ENCODE measurements at places on chromosomes 4 and X.
A peak's percentile ranks its signal among the peaks of the same experiment; 100 is the strongest.

DNA sequence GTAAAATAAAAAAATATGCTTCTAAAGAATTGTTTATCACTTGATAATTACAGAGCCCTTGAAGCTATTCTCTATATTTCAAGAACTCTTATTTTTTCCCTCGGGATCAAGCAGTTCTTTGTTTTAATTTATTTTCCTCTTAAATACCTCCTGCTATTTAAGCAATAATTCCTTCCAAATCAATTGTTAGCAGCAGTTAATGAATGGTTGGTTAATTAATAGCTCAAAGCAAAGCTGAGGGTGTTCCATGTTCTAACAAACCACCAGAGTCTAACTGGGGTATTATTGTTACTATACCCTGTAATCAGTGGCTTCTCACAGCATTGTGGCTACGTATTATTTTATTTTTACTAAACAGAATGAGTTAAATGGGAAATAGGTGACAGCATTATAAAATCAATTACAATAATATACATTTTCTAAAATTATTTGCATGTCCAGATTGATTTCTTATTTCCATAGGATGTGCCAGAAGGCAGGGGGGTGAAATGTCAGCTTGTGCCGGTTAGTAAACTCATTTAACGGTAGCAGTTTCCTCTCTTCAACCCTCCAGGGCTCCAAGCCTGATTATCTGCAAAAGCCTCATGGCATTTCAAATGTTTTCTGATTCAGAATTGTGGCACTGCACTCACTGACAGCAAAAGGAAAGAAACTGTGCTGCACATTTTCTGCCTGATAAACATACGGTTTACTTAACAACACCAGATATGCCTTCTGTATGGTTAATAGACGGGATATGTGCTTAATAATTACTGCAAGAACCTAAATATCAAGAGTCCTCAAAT, 286.9 kb upstream of the EMCN start:
- DNase-seq, result no peak

DNA sequence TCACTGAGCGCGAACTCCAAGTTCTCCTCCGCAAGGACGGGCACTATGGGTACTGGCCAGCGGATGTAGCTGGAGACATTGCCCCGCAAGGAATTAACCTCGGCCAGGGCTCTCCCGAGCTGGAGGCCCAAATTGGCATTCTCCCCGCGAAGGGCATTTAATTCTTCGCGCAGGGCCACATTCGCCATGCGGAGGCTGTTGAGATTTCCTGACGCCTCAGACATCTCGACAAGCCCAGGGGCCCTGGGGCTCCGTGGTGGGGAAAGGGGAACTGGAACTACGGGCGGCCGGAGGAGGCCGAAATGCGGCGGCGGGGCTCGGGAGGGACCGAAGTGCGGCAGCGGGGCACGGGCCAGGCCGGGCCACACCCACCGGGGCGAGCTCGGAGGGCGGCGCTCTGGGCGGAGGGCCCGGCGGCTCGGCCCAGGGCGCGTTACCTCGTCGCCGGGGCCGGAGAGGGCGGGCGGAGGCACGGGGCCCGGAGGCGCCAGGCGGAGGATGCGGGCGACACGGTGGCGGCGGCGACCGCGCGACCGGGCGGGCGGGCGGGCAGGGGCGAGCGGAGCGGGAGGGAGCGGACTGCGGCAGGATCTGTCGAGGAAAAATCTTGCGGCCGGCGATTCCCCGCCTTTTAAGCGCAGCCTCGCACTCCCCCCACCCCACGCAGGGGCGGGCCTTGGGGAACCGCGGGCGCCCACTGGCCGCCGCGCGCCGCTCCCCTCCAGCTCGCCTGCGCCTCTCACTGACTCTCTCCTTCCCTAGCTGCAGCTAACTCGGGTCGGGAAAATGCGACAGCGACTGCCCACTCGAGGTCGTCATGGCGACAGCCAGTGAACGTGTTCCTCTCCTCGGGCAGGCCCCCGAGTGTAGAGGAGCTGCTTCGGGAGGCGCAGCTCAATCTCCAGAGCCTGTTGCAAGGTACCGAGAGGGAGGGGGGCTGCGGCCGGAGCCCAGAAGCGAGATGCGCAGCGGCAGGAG, at the start of gene RTL5:
Gene RTL5, minus strand, starts transcription at position 599 of the 978 bp plus-strand sequence.
- DNase-seq, result peak; percentile 63

GRCh38 chr4:86775061-86775460, 74.1 kb downstream of the SLC10A6 start:
- no peak for DNase-seq

DNA sequence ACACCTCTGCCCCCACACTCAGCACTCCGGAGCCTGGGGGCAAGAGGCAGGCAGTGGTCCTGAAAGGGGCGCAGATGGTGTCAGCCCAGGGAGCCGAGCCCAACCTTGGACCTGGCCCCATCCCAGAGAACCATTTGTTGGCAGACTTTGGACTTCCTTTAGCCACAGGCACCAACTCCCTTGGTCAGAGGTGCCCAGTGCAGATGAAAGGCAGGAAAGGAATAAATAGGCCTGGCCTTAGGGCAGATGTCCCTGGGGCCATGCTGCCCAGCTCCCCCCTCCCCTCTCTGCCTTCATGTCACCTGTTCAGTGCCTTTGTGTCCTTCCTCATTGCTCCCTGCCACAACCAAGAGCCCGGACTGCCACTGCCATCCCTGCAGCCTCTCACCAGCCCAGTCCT, 52.8 kb downstream of the SEL1L3 start:
- DNase-seq, result no peak

DNA sequence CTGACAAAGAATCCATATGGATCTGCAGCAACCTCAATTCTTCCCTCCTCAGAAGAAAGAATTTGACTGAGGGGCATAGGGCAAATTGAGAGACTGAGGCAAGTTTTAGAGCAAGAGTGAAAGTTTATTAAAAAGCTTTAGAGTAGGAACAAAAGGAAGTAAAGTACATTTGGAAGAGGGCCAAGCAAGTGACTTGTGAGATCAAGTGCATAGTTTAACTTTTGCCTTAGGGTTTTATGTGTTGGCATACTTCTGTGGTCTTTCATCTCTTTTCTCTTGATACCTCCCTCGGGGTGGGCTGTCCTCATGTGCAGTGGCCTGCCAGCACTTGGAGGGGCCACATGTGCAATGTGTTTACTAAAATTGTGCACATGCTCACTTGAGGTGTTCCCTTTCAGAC, 98.0 kb upstream of the MAGEB16 start:
- no peak for DNase-seq

- DNase-seq, result no peak
Measured at GRCh38 chr4:81343536-81343935, 128.2 kb downstream of the RASGEF1B start.

GRCh38 chr4:140408974-140409373, 18.5 kb downstream of the CLGN start:
- DNase-seq, result no peak

- no peak for DNase-seq
Measured at GRCh38 chr4:185689407-185689806, 122.6 kb downstream of the SORBS2 start.

DNA sequence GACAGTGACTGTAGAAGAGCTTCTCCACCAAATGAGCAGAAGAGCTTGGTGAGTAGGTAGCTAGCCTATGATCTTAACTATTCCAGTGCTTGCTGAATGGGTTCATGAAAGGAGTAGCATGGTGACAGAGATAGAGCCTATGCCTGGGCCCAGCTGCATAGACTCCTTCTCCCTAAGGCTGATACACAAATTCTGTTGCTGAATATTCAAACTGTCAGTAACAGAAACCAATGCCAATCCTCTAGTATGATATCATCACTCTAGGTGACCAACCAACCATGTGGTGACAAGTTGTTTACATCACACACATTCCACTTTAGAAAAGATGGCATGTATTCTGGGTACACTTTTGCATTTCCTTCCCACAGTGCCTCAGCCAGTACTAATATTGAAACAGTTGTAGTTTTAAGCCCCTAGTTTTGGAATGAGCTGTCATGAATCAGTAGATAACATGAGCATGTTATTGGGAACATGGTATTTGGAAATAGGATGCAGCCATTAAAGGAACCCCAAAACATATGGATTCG, 103.4 kb upstream of the GRXCR1 start:
- DNase-seq, result no peak

- no peak for DNase-seq
Measured at GRCh38 chr4:83561381-83561780, 25.5 kb downstream of the GPAT3 start.

DNA sequence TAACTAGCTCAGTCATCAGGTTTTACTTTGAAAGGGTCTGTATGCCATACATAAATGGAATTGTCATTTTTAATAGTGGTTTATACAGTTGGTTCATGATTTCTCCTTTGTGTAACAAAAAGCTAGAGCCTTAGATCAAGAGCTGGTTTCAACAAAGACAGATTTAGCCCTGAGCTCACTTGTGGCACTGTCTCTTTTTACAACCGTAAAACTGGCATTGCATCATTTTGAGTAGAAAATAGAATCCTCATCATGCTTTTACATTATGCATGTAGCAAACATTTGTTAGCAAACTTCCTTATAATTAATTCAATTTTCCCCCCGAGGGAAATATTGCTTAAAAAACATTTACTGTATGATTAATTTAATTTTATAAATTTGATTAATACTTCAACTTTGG, 1871.5 kb downstream of the ARAP2 start:
- DNase-seq, result no peak

GRCh38 chr4:8274765-8275547, 5.4 kb downstream of the HTRA3 start:
- peak; percentile 23 for DNase-seq

DNA sequence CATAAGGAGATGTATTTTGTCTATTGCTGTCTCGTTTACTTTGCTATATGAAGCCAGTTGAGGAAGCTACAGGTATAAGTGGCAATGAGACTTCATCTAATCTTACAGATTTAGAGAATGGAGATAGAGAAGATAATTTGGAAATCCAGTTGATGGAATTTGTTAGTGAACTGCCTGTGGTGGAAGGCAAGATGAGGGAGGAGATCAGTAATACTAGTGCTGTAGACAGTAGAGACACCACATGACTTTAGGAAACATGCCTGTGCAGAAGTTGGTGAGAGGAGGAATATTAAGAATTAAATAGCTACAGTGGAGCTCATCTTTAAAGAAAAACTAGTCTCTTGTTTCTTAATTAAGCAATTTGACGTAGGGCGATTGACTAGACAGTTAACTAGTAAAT, 51.3 kb downstream of the RBPJ start:
- no peak for DNase-seq

DNA sequence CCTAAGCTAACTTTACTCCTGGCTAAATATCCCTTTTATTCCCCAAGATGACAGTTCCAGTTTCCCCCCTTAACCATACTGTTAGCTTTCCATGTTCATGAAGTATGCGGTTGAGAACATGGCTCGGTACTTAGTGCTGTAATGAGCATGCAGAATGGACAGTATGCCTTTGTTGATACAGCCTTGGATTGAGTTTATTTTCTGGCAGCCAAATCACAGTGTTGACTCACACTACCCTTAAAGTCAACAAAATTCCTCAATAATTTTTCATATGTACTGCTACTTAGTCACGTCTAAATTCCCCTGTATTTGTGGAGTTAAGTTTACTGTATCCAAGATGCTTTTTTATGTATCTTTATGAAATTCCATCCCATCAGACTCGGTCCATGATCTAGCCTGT, 1.4 kb upstream of the VEGFC start:
- peak; percentile 73 for DNase-seq

DNA sequence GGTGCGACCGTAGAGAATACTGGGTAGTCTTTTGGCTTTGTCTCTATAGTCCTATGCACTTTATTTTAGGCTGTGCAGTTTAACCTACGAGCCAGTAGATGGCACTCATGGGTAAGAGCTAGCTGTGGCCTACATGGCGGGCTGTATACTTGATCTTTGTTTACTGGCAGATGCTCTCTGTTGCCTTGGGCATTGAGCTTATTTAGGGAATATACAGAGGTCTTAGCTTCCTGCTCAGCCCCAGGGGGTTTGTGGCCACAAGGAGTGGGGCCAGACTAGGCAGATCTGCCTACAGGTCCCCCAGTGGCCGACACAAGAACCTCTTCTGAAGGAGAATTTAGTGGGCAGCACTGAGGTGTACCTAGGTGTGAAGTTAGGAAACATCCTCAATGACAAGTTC, 227.6 kb upstream of the HDX start:
- DNase-seq, result no peak

GRCh38 chr4:54746218-54746617, 88.5 kb downstream of the KIT start:
- DNase-seq, result no peak

GRCh38 chr4:110137829-110138228, 60.6 kb downstream of the ELOVL6 start:
- DNase-seq, result no peak

GRCh38 chr4:10011277-10011676, 10.0 kb downstream of the SLC2A9 start:
- no peak for DNase-seq

DNA sequence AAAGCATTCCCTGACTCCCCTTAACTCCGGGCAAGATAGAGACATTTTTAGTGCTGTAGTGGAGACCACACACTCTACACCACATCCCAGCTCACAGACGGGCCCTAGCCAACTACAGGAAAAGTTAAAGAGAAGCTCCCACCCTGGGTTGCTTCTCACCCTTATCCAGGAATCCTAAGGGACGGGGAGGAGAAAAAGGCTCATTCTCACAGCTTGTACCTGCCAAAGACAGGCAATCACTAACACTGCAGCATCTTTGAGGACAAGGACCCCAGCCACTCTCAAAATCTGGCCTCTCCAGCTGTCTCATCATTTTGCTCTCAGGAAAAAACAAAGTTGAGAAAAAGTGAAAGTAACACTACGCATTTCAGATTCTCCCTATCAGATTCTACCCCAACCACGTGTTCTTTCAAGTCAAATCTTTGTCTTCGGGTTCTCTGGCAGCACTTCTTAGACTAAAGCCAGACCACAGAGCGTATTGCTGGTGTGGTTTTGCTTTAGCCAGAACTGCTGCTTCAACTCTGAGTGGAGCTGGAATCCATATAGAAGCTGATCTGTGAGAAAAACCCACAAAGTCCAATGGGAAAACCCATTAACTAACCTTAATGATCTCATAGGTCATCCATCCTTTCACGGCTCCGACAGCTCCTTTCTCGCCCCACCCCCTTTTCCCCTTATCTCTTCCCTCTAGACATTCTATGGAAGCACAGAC, 605.9 kb upstream of the DIPK2B start:
- DNase-seq, result peak; percentile 56
